Esophagus muscularis mucosa (tissue), 4 donors: ENCODE measurements at places on chromosomes 7 and 10. TPM values are rescaled to one million over a fixed set of nuclear protein-coding genes. Genes with fewer than 3 reads are reported as not detected.

The LRRD1 gene
- not detected for total RNA-seq

The NEUROG3 gene
- 0.66 TPM for total RNA-seq

The TNS3 gene
- total RNA-seq = 34.6 TPM

The NODAL gene
- total RNA-seq = not detected

The GTPBP10 gene
- 13.3 TPM for total RNA-seq

The CACNA2D1 gene
- 60.0 TPM for total RNA-seq

The SPDYE11 gene
- total RNA-seq = not detected

The POM121 gene
- 18.2 TPM for total RNA-seq
